ENCODE measurements at places on chromosomes 7 and 10. TPM values are rescaled to one million over a fixed set of nuclear protein-coding genes. Genes with fewer than 3 reads are reported as not detected.

Gene NEUROG3
- not detected for total RNA-seq

Gene HUS1
- total RNA-seq = 38.3 TPM

Gene VENTX
- total RNA-seq = 0.21 TPM

- no peak overlapping the region for H3K27ac ChIP-seq
- peaks cover 2% of the 10 kb centered on the region for H3K27me3 ChIP-seq
- no peaks in the 10 kb centered on the region for H3K4me1 ChIP-seq
- no peak overlapping the region for H3K4me3 ChIP-seq
Measured at GRCh38 chr10:114375047-114375446, 29.3 kb downstream of the AFAP1L2 start.

- H3K4me1 ChIP-seq = no peaks in the 10 kb centered on the region
- no peak for DNase-seq
- H3K36me3 ChIP-seq = no peaks in the 10 kb centered on the region
- no peak overlapping the region for H3K27ac ChIP-seq
Measured at GRCh38 chr7:156156734-156157408, 344.6 kb upstream of the SHH start.

GRCh38 chr7:33813331-33813730 is 92.0 kb upstream of the BMPER start:
- H3K27ac ChIP-seq = no peak overlapping the region
- peaks cover 2% of the 10 kb centered on the region for H3K36me3 ChIP-seq
- H3K27me3 ChIP-seq = peaks cover 19% of the 10 kb centered on the region

- H3K27ac ChIP-seq = no peak overlapping the region
- DNase-seq = no peak
- H3K27me3 ChIP-seq = no peaks in the 10 kb centered on the region
- H3K36me3 ChIP-seq = peaks cover 11% of the 10 kb centered on the region
Measured at GRCh38 chr10:70866424-70866823, 21.9 kb downstream of the PCBD1 start.

Measured in activated T-cell treated with anti-CD3 and anti-CD28 coated beads, Interleukin-2, amount 50 U/mL, for 72 hours (primary cell).